ENCODE measurements at places on chromosomes 5 and 9.

DNA sequence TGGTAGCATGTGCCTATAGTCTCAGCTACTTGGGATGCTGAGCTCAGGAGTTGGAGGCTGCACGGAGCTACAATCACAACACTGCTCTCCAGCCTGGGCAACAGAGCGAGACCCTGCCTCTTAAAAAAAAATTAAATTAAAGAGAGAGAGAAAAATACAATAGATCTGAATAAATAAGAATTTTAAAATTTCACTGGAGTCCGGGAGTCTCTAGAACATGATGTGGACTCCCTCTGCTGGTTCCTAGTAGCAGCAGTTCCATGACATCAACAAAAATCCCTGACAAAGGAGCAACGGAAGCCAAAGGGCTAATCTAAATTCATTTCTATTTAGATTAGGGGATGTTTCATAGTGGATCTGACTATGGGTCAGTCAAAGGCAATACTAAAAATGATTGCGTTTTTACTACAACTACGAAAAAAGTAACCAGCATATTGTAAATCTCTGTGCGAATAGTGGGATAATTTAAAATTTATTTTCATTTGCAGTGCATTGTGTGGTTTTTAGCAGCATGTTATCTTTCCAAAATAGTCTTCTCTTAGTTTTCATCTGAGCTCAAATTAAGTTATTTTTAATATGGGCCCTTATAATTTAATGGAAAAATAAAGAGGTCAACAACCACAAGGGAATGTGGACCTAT lies 6.7 kb downstream of the INIP start:
- DNase-seq, result no peak

GRCh38 chr5:179306191-179307012 lies 38.9 kb downstream of the ADAMTS2 start:
- no peak for DNase-seq

DNA sequence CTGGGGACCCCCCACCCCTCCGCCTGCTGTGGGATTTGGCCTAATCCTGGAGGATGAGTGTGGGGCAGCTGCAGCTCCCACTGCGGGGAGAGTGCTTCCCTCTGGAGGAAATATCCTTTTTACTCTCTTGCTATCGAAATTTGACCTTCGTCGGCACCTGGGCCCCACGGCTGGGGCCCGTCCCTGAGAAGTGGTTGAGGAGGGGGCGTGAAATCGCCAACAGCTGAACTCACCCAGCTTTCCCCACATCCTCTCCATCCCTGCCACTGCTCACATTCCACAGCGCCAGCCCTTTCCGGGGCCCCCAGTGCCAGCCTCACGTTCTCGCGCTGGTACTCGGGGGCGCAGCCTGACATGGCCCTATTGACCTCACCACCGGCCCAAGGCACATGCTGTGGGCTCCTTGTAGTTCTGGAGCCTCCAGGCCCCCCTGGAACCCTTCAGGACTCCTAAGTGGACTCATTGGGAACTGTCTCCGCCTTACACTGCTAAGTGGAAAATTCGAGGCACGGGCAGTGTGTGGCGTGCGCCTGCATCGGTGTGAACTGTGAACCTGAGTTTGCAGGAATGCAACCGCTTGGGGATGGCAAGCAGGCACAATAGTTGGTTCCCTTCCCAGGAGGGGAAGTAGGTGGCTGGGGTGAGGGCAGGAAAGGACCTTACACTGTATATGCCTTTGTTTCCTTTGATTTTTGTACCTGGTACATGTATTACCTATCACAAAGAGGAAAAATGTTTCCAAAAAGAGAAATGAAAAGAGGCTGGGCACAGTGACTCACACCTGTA lies 19.2 kb downstream of the FGFR4 start:
- DNase-seq, result no peak

- DNase-seq, result no peak
These were observed 117.6 kb downstream of the SEMA5A start for GRCh38 chr5:9428272-9428671.

DNA sequence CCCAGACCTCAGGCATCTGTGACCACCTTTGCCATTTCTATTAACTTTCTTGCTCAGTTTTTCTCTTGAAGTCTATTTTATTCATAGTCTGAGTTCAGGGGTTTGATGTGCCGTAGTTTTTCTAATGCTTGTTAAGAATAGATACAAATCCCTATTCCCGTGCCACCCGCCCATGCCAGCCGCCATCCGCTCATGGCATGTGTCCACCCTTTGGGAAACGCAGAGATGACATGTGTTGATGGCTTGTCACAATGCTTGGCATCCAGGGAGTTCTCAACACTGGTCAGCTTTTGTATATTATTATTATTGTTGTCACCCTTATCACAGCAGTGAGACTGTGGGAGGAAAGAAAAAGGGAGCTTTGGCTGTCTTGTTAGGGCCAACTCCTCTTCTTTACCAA lies 17.3 kb upstream of the ANGPTL2 start:
- no peak for DNase-seq

- no peak for DNase-seq
These were observed 3.3 kb downstream of the RPL35 start for GRCh38 chr9:124858330-124859046.

GRCh38 chr5:96331210-96331609 lies 101.8 kb downstream of the PCSK1 start:
- no peak for DNase-seq

DNA sequence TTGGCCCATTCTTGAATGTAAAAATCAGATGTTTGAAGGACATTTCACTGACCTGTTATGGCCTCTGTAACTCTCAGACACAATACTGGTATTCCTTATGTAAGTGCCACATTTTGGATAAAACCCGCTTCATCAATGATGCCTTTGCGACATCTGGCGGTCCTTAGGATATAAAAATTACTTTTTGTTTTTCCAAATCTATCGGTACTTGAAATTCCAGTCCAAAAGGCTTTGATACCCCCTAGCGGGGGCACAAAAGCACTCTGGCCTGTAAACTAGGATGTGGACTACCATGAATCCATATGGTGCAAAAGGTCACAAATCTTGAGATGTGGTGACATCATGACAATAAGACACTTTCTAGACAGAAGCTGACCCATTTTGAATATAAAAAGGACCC lies 291.8 kb downstream of the KIAA0825 start:
- no peak for DNase-seq

- DNase-seq, result no peak
These were observed 15.0 kb upstream of the S1PR3 start for GRCh38 chr9:88975966-88976889.

GRCh38 chr9:26856413-26857032 lies 36.1 kb downstream of the CAAP1 start:
- peak; percentile 68 for DNase-seq
